Stimulated activated CD4-positive, alpha-beta T cell treated with anti-CD3 and anti-CD28 coated beads, Interleukin-12 subunit alpha, Interleukin-12 subunit beta, amount 100 ng/mL, for 48 hours (primary cell): ENCODE measurements at places on chromosomes 13 and 19.

GRCh38 chr13:110006304-110006703 lies 219.9 kb upstream of the IRS2 start:
- DNase-seq, result no peak

DNA sequence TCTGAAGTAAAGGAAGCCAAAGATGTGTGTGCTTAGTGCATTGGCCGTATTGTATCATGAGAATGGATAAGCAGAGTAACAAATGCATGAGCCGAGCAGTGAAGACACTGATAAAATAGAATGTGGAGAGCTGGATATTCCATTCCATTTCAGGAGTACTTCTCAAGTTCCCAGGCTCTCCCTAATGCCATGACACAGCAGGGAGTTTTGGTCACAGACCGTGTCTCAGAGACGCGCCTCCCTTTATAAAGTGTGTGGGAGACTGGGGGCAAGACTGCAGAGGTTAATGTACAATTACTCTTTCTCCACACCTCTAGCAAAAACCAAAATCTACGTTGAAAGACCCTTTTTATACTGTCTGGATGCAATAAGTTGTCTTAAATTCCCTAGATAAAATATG lies 575.6 kb downstream of the EFNB2 start:
- no peak for DNase-seq

- DNase-seq, result no peak
Observed at GRCh38 chr13:45278096-45278645, 62.8 kb downstream of the TPT1 start.

GRCh38 chr19:45935267-45935666 lies 20.7 kb upstream of the NANOS2 start:
- DNase-seq, result no peak

- DNase-seq, result no peak
Observed at GRCh38 chr13:45623516-45624090, 8.1 kb upstream of the ERICH6B start.

- DNase-seq, result no peak
Observed at GRCh38 chr19:5822181-5822844, 17.2 kb downstream of the FUT6 start.

DNA sequence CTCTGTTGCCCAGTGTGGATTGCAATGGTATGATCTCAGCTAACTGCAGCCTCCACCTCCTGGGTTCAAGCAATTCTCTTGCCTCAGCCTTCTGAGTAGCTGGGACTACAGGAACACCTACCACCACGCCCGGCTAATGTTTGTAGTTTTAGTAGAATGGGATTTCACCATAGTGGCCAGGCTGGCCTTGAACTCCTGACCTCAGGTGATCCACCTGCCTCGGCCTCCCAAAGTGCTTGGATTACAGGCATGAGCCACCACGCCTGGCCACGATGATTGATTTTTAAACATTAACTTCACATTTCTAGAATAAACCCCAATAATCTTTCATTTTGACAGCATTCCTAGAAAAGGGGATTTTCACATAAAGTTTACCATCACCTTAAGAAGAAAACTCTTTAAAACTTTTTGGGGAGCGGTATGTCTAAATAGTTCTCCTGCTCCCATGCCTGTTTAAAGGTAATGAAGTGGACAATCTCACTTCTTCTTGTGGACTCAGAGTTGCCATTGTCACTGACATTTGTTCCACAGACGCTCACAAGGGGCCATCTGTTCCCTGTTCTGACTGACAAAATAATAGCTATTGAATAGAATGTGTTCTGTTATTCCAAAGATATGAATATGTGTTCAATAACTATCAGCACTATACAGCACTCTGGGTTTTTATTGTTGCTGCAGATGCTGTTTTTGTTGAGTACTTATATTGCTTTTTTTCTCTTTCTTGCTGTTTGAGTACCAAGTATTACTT lies 66.1 kb upstream of the C1QTNF9B start:
- DNase-seq, result no peak

- DNase-seq, result no peak
Observed at GRCh38 chr19:32396046-32396652, 9.4 kb upstream of the DPY19L3 start.

DNA sequence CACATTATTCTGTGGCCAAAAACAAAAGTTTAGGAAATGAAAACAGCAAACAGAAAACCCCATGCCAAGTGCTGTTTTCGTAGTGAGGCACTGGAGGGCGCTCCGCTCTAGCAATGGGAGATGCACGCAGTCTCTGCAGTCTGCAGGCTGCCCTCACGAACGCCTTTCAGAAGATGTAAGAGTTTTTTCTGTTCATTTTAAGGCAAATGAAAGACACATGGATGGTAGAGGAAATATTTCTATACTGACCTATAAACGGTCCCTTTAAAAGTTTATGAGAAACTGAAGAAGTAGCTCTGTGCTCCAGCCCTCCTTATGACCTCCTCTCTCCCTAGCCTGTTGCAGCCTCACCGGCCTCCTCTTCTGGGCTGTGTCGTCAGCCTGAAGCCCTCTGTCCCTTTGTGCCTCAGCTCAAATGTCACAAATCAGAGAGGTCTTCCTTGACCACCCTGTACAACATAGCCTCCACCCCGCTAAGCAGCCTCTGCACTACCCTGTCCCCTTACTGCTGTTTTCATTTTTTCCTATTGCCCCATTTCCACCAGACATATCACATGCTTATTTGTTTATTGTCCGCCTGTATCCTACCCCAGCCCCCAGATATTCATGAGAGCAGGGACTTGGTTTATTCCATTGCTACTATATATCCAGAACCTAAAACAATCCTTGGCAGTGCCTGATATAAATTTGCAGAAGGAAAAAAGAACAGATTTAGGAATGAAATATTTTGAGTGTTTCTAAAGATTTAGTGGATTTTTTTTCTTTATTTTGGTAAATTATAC lies 116.4 kb downstream of the TM9SF2 start:
- peak; percentile 30 for DNase-seq

DNA sequence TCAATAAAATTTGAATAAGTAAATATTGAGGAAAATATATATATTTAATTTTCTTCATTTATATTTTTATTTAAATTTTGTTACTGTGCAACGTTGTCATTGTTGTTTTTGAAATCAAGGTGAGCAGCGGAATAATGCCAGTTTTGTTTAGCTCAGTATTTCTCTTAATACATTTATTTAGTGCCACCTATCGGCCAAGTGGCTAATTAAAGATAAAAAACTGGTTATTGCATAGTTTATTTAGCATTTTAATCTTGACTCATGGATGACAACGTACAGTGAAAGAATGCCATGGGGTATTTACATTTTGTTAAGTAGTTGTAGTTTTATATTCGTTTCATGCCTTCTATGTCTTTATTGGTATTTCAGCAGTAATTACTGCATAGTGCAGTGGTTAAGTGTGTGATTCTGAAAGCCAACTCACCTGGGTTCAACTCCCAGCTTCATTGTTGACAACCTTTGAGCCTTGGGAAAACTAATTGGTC lies 265.9 kb downstream of the MYO16 start:
- DNase-seq, result no peak

DNA sequence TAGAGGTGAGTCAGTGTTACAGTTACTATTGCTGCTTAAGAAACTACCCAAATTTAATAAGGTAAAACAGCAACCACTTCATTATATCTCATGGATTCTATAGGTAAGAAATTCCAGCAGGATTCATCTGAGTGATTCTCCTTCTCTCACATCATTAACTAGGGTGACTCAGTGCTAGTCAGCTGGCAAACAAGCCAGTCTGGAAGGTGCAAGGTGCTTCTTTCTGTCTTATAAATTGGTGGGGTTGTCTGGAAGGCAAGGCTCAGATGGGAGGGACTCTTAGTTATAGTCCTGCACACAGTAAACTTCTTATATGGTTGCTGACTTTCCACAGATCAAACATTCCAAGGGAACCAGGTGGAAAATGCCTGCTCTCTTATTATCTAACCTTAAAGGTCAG lies 484.5 kb downstream of the GPC5 start:
- no peak for DNase-seq

- no peak for DNase-seq
Observed at GRCh38 chr13:39676315-39676876, 20.9 kb downstream of the COG6 start.

- no peak for DNase-seq
Observed at GRCh38 chr19:50720921-50721381, 1.3 kb upstream of the SHANK1 start.

DNA sequence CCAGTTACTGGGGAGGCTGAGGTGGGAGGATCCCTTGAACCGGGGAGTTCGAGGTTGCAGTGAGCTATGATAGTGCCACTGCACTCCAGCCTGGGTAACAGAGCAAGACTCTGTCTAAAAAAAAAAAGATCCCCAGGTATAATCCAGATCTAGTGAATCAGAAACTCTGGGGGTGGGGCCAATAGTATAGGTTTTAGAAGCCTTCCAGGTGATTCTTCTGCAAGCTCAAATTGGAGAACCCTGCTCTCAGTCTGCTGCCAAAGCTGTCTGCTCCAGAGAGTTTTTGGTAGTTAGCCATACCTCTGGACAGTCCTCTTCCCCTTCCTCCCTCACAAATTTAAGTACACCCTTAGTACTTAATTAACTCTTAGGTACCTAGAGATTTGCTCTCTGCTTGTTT lies 28.0 kb downstream of the SERP2 start:
- no peak for DNase-seq

- DNase-seq, result no peak
Observed at GRCh38 chr13:79490824-79491223, 9.9 kb downstream of the NDFIP2 start.

DNA sequence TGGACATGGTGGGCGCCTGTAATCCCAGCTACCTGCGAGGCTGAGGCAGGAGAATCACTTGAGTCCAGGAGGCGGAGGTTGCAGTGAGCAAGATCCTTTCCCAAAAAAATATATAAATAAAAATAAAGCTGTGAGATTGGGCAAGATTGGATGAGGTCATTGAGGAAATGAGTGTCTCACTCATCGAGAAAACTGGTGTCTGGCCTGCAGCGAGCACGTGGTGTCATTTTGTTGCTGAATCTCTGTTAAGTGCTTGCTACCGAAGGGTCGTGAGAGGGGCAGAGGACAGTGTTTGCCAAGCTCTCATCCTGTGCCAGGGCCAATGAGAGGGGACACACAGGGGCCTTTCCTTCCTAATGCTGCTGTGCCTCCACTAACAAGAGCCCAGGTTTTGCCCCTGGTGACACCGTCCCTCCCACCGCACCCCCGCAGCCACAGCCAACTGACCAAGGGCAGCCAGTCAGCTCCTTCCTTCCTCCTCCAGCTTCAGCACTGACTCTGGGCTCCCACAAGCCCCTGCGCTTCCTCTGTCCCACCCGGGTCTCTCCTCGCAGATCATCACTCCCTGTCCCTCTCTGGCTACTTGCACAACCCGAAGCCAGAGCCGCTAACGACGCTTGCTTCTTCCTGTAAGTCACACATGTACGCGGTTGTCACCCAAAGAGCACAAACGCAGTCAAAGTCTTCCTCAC lies 3.2 kb downstream of the POLD1 start:
- DNase-seq, result no peak

DNA sequence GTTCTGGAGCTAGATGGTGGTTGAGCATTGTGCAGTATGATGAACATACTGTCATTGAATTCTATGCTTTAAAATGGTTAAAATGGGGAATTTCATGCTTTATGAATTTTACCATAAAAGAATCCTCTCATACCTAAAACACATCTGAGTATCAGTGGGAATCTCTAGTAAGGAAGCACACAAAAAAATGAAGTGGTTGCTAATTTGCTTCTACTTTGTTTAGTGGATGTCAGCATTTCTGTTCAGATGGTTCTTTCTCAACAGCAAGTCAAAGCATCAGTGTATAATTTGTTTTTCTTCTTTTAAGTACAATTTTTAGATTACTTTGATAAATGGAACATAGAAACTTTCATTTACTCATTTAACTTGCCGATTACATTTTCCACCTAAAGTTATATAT lies 52.1 kb upstream of the AKAP11 start:
- no peak for DNase-seq

DNA sequence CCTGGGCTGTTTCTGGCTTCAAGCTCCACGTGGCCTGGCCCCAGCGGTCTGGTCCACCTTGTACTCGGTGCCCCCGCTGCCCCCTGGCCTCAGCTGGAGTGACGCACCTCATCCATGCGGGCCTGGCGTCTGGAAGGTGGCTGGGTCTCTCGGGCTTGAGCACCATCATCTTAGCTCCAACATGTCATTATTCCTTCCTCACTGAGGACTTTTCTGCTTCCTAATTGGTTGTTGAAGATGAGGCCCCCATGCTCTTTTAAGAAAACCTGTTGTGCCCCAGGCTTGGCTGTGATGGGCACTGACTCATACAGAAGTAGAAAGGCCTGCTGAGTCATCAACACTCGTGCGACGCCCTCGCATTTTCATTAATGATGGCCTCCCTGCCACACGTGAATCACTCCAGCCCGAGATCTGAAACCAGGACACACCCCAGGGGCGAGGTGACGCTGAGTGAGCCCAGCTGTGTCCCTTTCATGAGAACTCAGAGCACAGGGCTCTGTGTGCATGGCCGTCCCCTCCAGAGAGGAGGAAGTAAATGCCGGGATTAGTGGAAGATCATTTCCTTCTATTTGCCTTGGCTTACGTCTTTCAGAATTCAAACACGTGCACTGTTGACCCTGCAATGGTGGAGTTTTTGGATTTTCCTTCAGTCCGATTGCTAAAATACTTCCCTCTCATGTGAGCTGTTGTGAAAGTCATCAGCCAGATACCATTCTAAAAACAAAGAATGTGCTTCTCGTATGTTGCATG lies 14.0 kb upstream of the GJA3 start:
- DNase-seq, result peak; percentile 68

- no peak for DNase-seq
Observed at GRCh38 chr13:80454245-80454644, 113.3 kb upstream of the SPRY2 start.

- no peak for DNase-seq
Observed at GRCh38 chr13:53507741-53508140, 479.1 kb downstream of the OLFM4 start.

DNA sequence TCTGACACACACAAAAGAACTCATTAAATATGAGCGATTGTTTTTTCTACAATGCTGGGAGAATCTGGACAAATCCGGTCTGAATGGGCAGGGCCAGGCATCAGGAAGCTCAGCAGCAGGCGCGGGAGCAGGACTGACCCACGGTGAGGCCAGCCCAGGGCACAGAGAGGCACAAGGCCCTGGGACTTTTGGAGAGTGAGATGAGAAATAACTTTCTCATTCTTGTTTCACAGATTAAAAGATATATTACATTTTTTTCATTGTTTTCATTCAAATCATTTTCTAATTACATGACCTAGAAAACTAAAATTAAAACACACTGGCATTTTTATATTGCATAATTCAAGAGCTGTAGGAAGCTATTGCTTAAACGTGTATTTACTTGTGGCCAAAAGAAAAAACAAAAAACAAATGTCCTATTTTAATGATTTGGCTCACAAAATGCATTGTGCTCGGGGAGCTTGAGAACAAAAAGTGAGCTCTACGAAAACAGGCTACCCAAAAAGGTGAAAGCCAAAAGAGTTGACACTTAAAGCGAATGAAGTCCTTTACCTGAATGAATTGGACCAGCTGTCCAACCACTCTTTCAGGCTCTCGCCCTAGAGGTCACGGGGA lies 133.1 kb downstream of the TNFRSF19 start:
- no peak for DNase-seq

GRCh38 chr13:40553356-40553755 lies 113.1 kb downstream of the FOXO1 start:
- DNase-seq, result no peak

GRCh38 chr13:50511877-50512341 lies 331.6 kb downstream of the DLEU7 start:
- DNase-seq, result no peak

GRCh38 chr13:85528491-85529217 lies 270.6 kb downstream of the SLITRK6 start:
- DNase-seq, result no peak
